ENCODE measurements at places on chromosomes 3 and 15.

DNA sequence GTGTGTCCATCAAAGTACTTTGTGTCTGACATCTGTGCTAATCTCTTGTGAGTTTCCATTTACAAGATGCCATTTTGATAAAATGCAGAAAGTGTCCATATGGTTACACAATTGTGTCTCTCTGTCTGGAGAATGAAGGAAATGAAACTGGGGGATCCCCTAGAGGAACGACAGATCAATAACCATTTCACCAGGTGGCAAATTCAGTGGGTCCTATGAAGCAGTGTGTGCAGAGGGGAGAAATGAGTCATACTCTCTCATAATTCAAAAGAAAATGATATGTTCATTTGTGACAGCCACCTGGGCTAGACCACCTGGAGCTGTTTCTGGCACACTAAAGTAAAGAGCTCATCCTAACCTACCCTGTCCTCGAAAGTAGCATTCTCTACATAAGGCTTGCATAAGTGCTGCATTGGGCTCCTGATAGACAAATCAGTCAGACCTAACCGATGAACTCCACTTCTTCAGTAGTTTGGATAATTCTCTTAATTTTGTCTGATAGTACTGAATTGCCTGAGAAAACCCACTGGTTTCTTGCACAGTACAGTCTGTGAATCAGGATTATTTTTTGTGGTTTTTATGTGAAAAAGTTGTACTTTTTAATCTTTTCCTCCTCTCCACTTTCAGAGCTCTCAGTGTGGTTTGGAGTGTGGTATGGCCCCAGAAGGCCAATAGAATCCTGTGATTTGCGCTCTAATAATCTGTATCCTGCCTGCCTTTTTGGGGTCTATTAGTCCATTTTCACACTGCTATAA lies 10.3 kb upstream of the CD47 start:
- no peak for DNase-seq

- DNase-seq, result no peak
Measured at GRCh38 chr15:50803479-50804180, 38.1 kb upstream of the SPPL2A start.

- DNase-seq, result no peak
Measured at GRCh38 chr3:122520861-122521260, 6.1 kb upstream of the KPNA1 start.

DNA sequence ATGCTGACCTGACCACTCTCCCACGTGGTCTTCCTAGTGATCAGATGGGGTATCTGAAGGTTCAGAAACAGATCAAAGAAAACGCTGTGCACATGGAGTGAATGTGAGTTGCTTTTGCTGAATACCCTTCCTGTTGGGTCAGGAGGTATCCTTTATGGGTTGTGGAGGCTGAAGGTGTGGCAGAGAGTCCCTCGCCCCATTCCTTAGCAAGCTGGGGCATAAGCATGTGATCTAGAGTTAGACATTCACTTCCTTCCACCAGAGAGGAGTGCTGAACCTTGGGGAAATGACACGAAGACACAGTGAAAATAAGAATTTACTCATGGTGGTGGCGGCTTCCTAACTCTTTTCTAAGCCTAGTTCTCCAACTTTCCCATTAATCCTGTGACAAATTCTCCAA lies 27.8 kb upstream of the SPTBN5 start:
- no peak for DNase-seq

DNA sequence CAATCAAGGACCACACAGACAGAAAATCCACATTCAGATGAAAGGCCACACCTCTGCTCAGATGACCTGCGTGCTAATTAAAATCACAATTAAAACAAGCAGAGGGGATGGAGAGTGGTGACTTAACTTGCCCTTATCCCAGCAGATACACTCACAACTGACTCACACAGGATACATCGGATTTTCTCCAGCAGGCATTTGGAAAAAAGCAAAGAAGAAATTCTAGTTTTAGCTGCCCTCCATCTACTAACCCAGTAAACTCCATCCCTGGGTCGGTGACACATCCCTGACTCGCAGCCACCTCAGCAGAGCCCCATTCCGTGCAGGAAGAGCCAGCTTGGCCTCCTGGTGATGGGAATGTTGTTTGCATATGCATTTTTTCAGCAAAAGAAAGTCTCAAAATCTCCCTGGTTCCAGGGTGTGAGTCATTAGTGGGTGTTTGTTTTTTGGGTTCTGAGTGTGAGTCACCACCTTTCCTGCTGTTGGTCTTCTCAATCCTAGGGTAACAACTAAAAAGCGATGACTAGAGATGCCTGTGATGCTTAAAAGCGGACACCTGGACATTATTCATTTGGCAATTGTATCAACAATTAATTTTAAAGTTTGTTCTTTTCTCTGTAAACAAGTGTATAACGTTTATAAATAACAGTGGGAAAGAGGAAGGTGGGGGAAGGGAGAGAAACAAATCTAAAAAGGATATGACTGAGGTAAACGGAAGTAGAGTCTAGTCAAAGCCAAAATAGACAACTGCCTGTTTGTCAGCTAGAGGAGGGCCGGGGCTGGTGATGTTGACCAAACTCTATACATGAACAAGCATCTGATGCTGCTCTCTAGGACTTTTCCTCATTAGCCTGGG lies 49.8 kb upstream of the SLC4A7 start:
- peak; percentile 7 for DNase-seq

GRCh38 chr15:42549032-42549491 lies 424 bp downstream of the HAUS2 start:
- no peak for DNase-seq

DNA sequence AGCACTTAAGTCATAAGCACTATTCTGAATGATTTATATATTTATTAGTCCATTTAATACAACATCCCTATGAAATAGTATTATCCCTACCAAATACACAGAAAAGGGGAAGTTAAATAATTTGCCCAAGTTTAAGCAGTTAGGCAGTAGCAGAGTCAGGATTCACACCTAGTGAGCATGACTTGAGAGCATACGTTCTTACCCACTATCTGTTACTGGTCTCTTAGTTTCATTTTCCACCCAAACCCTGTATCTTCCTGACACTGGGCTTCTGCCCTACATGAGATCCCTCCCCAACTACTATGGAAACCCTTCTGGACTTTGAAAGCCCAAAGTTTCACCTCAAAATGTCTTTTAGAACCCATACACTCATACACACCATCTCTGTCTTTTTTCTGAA lies 4.4 kb upstream of the ATOSA start:
- DNase-seq, result no peak

DNA sequence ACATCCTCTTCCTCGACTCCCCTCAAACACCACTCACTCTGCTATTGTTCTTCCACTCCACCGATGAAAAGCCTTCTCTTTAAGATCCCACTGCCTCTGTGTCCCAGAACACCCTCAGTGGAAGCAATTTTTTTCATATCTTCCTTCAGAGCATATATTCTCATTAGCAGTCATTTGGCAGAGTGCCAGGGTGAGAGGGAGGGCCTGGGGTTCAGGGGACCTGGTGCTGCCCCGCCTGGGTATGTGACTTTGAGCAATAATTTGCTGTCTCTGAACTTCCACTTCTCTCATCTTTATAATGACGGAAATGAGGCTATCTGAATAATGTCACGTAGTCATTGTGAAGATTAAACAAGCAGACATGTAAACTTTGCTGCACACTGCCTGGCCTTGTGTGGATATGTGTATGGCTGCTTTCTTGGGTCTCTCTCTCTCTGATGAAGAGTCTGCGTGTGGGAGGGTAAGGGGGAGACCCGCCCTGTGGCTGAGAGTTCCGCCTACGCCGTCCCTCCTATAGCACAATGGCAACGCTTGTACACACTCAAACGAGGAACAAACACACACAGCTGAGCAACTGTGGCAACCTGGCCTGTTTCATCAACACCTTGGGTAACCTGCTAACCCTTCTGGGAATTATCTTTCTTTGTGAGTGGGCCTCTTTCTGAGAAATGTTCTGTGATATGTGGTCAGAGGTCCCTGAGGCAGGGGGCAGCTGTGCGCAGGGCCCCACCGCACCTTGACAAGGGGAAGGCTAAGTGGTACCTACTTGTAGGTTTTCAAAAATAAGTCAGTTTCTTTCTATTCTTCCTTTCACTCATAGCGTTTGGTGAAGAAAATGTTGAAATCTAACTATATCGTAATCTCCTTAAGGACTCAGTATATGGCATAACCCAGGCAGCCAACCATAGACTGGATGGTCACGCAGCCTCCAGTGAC lies 369.8 kb downstream of the SV2B start:
- DNase-seq, result peak; percentile 56

GRCh38 chr3:101642441-101642840 lies 34.5 kb downstream of the ZBTB11 start:
- no peak for DNase-seq

DNA sequence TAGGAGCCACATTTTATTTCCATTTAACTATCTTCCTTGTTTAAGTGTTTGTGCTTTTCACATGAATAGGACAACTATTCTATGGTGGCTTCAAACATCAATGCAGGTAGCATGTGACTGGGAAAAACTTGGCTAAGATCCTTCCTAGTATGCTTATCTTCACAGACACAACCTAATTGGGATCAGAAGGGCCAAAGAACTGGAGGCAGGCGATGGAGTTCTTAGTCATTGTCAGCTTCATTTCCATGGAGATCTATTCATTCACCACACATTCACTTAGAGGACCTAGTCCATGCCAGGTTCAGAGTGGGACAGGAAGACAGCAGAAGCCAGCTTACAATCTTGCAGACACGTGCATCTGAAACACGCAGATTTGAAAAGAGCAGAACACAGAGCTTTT lies 277.5 kb upstream of the PPP2R3A start:
- DNase-seq, result no peak

DNA sequence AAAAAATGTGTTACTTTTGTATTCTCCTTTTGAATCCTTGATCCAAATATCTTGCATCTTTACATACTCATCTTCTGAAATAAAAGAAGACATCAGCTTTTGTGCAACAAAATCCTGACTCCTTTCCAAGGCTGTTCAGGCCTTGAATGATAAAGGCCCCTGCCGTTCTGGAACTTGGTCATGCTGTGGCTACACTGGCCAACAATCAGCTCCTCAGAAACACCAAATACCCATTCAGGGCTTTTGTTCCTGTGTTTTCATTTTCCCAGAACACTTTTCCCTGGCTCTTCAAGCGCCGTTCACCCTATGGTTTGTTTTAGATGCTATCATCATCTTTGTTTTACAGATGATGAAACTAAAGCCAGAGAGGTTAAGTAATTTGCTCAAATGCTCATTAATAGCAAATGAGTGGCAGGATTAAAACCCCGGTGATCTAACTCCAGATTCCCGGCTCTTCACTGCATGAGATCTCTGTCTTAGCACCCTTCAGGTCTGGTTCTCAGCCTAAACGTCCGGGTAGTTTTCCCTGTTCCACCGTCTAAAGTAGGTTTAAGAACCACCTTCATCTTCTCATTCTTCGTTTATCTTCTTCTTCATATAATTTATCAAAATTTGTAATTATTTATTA lies 58.3 kb downstream of the EPHA3 start:
- no peak for DNase-seq

GRCh38 chr3:42535981-42536784 lies 33.7 kb downstream of the VIPR1 start:
- peak; percentile 45 for DNase-seq

GRCh38 chr15:92011611-92012367 lies 158.3 kb downstream of the SLCO3A1 start:
- no peak for DNase-seq

DNA sequence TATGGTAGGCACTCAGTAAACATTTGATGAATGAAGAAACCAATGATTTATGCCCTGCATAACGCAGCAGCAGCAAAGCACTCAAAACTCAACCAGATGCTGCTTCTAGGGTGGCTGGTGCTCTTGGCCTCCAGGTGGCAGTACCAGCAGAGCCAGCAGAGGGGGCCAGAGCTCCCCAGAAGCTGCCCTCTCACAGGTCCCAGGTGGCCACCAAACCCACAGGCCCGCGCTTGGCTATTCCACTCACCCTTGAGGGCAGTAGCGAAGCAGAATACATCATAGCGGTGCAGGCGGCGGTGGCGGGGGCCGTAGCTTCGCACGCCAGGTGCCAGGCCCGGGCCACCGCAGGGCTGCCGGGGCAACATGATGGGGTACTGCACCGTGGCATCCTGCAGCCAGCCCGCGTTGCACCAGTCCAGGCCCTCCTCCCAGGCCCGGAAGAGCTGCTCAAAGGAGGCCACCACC lies 16.6 kb downstream of the HAPLN3 start:
- DNase-seq, result peak; percentile 37

DNA sequence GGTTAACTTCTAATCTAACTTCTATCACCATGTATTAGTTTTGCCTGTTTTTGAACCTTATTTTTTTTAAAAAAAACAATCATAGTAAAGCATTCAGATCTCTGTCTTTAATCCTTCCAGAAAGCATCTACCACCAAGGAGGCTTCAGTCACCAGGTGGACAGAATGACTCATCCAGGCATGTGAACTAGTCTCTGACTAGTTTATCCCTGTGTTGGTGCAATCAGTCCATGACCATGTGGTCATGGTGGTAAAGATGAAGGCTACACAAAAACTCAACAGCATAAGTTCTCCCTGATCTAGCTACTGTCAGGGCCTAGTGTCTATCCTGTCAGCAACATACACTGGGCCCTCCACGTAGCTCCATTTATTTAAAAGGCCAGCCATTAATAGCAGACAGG lies 750.6 kb downstream of the AGBL1 start:
- DNase-seq, result no peak

DNA sequence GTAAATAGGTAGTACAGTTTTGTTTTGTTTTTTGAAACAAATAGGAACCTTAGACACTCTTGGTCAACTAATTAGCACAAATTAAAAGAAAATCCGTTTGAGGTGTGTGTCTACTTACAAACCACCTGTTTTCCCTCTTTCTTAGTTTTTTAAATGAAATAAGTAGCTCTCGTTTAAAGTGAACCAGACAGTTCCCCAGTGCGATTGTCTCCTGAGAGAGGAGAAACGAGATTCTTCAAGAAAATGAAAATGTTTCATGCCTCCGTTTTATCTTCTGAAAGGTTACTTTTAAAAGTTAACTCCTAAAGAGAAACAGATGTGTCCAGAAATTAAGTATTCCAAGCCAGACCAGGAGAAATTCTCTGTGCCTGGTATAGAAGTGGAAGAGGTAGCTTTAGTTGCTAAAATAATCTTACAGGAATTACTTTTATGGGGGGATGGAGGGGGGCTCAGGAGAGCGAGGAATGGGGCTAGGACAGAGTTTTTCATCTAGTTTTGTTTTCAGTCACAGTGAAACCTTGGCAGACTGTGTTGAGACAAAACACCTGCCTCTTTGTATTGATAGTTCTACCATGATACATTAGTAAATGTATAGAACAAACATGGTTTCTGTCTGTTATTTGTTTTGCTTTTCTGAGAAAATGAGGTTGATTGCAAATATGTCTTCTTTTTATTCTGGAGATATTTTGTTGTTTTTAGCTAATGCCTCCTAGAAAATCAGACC lies 155.1 kb upstream of the CNTN4 start:
- DNase-seq, result no peak

- DNase-seq, result no peak
Measured at GRCh38 chr3:110793611-110794010, 278.0 kb upstream of the NECTIN3 start.

- no peak for DNase-seq
Measured at GRCh38 chr3:24520976-24521419, 26.3 kb upstream of the THRB start.

DNA sequence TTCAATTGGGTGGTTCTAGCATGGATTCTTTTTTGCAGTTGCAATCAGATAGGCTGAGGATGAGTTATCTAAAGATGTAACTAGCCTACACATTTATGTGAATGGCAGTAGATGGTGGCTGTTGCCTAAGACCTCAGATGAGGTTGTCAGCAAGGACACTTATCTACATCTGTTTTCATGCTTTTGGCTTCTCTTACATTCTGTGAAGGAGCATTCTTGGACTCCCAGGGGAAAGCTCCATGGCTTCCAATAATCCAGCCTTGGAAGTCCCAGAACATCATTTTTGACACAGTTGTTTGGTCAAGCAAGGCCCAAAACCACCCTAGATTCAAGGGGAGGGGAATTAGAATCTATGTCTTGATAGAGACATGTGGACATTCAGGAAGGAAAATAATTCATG lies 332.2 kb upstream of the RBMS3 start:
- no peak for DNase-seq

All from activated CD4-positive, alpha-beta T cell treated with anti-CD3 and anti-CD28 coated beads, Interleukin-2, amount 50 U/mL, for 1 hour (primary cell).